ENCODE measurements at places on chromosomes 12 and 14.

- no peak for DNase-seq
These were observed 201.1 kb upstream of the NUDT4 start for GRCh38 chr12:93176610-93177126.

GRCh38 chr12:64673490-64674169 lies 63.3 kb downstream of the RASSF3 start:
- DNase-seq, result no peak

DNA sequence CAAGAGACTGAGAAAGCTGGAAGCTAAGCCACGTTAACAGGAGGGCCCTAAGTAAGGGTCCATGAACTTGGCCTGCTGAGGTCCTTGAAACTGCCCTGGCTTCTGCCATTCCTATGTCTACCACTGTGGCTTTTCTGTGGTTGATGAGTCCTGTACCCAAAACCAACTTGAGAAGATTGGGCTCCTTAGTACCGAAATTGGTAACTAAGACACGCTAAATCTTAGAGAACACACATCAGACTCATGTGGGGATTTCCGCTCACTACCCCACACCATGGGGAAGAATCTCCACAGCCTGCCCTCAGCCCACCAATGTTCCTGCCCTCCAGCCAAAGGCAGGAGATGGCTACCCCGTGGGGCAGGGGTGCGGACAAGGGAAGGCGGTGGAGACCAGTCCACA lies 232.9 kb downstream of the SPTSSA start:
- no peak for DNase-seq

DNA sequence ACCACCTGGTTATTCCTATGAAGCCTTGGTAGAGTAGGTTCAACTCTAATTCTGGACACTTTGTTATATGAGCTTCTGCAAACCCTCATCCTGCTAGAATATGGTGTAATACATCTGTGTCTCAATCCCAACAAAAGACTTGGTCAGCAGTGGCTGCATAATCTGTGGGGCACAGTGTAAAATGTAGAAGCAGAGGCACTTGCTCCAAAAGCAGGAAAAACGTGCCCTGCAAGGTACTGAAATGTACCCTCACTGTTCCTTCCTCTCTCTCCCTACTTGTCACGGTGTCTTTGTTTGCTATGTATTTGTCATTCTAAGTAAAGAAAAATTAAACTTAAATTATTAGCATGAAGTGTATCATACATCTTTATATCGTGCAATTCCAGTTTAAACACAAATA lies 267.9 kb downstream of the BCL11B start:
- no peak for DNase-seq

GRCh38 chr14:83172363-83172762 lies 1638.7 kb upstream of the SEL1L start:
- no peak for DNase-seq

- no peak for DNase-seq
These were observed 130.9 kb upstream of the USP15 start for GRCh38 chr12:62129291-62129690.

All from keratinocyte (primary cell).